Renal cortical epithelial cell (primary cell): ENCODE measurements at places on chromosomes 12 and 14.
A peak's percentile ranks its signal among the peaks of the same experiment; 100 is the strongest.

- DNase-seq: no peak
Observed at GRCh38 chr14:32774214-32774613, 164.5 kb upstream of the NPAS3 start.

- peak; percentile 47 for DNase-seq
Observed at GRCh38 chr12:14066021-14066420, 84.6 kb upstream of the GRIN2B start.

GRCh38 chr14:65958664-65959562, 527.3 kb upstream of the CCDC196 start:
- DNase-seq: peak; percentile 42

GRCh38 chr12:113912760-113913329, 53.3 kb downstream of the RBM19 start:
- peak; percentile 59 for DNase-seq

GRCh38 chr14:92491782-92492181, 21.8 kb upstream of the RIN3 start:
- no peak for DNase-seq

DNA sequence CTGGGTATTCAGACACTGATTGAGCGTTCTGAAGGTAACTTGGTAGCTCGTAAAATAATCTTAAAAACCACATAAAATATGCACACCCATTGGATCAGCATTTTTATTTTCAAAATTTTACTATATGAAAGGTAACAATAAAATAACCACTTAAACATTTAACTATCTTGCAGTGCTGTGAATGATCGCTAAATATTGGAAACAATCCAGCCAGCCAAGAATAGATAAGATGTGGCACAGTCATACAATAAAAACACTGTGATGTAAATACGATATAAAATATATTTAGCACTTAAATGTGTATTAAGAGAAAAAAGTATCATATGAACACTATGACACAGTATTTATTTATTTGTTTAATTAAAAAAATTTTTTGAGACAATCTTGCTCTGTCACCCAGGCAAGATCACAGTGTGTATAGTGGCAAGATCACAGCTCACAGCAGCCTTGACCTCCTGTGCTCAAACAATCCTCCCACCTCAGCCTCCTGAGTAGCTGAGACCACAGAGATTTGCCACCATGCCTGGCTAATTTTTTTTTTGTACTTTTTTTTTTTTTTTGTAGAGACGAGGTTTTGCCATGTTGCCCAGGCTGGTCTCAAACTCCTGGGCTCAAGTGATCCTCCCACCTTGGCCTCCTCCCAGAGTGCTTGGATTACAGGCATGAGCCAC, 39.4 kb downstream of the SDR9C7 start:
- DNase-seq: no peak

DNA sequence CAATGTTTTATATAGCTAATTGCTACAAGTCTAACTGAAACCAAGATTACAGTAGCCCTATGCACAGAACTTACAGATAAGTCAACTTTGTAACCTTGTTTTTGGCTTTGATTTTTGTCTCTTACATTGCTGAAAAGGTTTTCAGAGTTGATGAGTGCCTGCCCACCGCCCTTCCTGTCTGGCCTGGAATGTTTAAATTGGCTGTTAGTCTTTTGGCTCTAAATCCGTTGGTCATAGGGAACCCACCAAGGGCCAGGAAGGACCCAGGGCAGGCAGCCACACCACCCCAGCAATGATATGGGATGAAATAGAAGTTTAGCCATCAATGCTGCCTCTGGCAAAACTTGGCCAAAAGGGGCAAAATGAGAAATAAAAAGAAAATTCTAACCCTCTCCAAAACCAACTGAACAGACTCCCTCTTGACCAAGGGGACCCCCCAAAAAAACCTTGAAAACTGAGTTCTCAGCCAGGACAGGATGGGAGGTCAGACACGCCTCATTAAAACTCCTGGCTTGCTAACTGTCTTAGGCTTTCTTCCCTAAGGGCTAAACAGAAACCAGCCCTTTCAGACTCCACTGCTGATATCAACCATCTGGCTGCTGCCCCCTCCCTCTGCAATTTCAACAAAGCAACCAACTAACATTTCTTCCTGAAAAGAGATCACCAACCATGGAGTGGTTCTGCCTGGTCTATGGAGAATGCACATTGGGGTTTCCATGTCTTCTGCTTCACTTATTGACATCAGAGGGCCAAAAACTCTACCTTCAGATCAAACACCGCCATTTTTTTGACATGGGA, 242.1 kb upstream of the NOS1 start:
- no peak for DNase-seq

DNA sequence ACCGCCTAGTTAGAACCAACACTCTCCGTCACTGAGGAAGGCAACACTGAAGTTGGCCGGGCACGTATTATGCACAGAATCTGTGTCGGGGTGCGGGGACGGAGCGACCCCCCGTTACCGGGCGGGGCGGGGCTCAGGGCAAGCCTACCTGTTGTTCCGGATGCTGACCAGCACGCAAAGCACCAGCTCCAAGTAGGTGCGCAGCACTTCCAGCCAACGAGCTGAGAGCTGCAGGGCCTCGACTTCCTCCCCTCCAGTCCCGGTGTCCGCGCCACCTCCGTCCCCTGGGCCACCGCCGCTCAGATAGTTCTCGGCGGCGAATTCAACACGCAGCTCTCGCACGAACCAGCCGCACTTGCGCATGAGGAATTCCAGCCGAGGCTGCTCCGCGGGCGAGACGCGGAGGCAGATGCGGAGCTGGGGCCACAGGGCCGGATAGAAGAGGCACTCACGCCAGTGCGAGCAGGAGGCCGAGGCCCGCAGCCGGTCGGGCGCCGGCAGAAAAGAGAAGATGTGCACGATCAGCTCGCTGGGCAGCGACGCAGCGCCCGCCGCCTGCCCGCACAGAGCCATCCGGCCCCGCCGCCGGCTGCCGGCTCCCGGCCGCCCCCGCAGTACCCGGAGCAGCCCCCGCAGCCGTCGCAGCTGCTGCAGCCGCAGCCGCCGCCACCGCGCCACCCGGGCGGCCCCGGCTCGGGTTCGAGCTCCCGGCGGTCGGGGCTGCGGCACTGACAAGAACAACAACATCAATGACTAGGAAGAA, 636 bp downstream of the FBXO33 start:
- DNase-seq: peak; percentile 15

- no peak for DNase-seq
Observed at GRCh38 chr14:96187216-96188031, 17.2 kb upstream of the BDKRB2 start.

- DNase-seq: no peak
Observed at GRCh38 chr14:68047906-68048305, 228.3 kb downstream of the RAD51B start.

DNA sequence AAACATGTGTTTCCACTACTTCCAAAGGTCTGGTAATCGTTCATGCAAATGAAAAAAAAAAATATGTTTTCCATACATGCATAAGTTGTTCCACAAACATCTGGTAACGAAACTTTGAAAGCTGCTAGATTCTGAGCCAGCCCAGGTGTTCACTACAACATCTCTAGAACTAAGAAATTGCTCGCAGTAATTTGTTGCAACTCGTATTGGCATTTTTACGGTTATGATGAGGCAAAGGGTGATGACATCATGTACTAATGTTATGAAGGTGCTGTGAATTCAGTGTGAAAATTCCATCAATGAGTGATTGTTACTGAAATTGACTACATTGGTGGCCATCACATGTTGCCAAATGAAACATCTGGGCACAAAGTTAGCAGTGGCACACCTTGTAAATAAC, 31.9 kb upstream of the CCDC91 start:
- DNase-seq: no peak

- peak; percentile 43 for DNase-seq
Observed at GRCh38 chr12:31205054-31205453, 120.9 kb downstream of the SINHCAF start.

DNA sequence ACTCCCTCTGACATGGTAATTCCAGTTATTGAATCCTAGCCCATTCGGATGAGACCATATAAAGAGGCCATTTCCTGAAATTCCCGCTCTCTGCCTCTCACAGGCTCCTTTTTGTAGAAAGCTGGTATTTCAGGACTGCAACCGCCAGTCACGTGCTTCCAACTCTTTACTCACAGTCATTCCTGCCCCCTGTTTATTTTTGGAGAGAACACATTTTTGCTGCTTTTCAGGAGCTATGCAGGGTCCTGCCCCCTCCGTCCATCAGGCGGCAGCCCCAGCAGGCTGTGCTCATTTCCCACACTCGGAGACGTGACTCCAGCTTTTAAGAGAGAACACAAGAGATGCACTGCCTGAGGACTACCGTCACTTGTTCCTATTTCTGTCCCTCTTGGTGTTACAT, 26.8 kb downstream of the IFT43 start:
- DNase-seq: no peak

DNA sequence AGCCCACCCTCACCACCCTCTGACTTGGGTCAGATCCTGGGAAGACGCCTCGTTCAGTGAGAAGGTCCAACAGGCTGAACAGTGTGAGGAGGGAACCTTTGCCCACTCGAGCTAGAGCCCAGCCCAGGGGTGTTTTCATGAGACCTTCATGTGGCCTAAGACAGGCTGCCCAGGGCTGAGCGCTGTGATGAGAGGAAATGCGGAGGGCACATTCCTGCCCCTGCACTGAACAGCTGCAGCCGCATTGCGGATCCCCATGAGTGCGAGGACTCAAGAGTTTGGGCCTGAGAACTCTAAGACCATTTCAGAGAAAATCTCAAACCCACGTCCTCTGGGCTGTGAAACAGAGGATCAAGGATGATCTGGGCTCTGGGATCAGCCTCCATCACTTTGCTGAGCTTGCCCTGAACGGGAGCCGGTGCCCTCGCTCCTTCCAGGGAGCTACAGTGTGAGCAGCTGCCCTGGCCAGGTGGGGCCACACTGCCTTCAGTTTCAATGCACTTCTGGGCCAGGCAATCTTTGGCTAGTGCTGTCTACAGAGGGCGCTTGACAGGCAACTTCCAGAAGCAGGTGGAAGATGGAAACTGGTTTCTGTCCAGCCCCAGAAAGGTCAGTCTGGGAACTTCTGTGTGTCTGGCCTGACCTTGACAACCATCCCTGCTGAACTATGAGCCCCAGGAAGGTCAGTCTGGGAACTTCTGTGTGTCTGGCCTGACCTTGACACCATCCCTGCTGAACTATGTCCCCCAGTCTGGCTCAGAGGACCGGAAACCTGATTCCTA, 43.5 kb upstream of the P2RX7 start:
- DNase-seq: no peak

DNA sequence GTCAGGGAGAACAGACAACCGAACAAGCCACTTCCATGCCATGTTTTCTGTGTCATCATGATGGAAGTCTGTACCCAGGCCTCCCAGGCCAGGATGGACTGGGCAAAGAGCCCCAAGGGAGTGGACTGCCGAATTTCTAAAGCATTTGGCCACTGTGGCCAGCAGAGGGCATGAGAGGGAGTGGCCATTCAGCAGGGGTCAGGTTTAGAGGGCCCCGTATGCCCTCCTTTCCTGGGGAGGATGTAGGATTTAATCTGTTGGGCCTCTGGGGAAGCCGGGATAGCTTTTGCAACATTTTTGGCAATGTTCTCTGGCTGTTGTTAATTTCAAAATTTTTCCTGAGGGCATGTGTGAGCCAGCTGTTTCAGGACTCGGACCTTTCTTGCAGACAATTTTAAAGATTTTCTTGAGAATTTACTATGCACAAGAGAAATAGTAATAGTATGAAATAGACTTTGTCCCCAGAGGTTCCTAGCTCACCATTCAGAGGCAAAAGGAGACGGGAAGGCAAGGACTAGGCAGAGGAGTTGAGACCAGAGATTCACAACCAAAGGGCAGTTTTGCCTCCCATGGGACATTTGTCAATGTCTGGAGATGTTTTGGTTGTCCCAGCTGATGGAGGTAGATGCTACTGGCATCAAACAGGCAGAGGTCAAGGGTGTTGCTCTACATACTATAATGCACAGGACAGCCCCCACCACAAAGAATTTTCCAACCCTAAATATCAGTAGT, 18.0 kb downstream of the ACACB start:
- no peak for DNase-seq

GRCh38 chr14:61132894-61133293, 148.2 kb downstream of the TMEM30B start:
- DNase-seq: no peak

GRCh38 chr14:41749429-41749828, 142.8 kb downstream of the LRFN5 start:
- DNase-seq: peak; percentile 35

DNA sequence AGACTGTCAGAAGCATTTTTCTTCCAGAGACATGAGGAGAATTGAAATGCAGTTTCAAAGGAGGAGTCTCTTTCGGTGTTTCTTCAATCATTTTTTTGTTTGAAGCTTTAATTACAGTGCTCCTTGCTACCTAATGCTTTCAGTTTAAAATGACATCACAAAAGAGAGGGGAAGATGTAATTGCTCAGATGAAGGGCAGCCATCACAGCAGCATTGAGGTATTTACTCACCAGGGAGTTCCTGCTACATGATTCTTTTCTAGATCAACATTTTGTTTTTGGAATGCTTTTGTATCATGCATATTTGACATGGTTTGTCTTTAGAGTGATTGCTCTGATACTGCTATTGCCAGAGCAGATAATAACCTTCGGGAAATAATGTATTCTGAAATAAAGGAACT, 28.6 kb downstream of the FLRT2 start:
- no peak for DNase-seq

GRCh38 chr12:49198431-49199155, 9.7 kb upstream of the TUBA1A start:
- peak; percentile 80 for DNase-seq

- DNase-seq: no peak
Observed at GRCh38 chr12:89709995-89710872, 1.6 kb upstream of the ATP2B1 start.

DNA sequence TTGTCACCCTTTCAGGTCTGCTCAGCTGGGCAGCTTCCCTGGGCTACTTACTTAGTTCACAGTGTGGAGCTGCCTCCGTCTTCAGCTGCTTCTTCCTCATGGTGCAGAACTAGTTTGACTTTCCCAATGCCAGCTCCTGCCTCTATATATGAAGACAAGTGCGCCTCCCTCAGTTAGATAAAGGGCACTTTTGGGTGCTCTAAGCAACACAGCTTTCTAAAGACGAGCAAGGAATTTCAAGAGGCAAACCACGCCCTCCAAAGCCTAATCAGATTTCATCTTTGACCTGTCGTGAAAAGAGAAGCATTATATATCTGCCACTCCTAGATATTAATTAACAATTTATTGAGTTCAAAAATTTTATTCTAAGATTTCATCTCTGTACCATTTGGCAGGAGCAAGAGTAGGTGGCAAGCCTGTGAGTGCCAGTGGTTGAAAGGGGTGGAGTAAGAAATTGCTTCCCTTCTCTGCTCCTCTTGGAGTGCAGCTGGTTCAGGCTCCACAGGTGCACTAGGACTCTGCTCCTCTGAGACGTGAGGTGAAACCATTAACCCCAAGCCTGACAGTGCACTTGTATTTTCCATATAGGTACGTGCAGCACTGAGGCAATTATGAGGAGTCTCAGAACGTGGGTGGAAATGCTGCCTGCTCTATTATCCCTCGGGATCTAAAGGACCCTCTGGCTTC, 2.1 kb upstream of the SLC11A2 start:
- peak; percentile 68 for DNase-seq

- DNase-seq: no peak
Observed at GRCh38 chr12:114686773-114687500, 3.0 kb upstream of the TBX3 start.

GRCh38 chr14:59199614-59200013, 11.1 kb downstream of the DAAM1 start:
- no peak for DNase-seq

- no peak for DNase-seq
Observed at GRCh38 chr14:79293482-79294177, 917.7 kb downstream of the DIO2 start.
